ENCODE measurements at places on chromosomes 12 and 14.

GRCh38 chr14:52068615-52069306 lies at the start of gene NID2:
NID2 (minus strand) TSS chr14:52069059; CDS start chr14:52068994, 65 bp downstream.
- DNase-seq = no peak

- no peak for DNase-seq
Observed at GRCh38 chr12:84072961-84073360, 839.6 kb downstream of the SLC6A15 start.

GRCh38 chr12:128983371-128983770 lies 130.1 kb downstream of the GLT1D1 start:
- DNase-seq = no peak

GRCh38 chr12:31620311-31620710 lies 29.4 kb upstream of the DENND5B start:
- no peak for DNase-seq

DNA sequence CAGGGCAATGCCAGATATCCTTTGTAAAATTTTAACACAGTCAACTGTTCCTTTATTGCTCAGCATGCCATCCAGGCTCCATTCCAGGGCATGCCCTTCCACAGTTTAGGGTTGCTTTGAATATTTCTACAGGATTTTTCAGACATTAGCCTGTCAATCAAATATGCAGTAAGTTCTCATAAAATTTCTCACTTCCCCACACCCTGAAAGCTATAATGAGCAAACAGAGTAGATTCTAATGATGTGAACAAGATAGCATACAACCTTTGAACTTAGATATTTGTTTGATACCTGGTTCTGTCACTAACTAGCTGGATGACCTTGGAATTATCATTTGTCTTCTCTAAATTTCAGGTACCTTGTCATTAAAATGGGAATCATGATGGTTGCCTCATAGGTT lies 251.2 kb downstream of the SYT1 start:
- no peak for DNase-seq

DNA sequence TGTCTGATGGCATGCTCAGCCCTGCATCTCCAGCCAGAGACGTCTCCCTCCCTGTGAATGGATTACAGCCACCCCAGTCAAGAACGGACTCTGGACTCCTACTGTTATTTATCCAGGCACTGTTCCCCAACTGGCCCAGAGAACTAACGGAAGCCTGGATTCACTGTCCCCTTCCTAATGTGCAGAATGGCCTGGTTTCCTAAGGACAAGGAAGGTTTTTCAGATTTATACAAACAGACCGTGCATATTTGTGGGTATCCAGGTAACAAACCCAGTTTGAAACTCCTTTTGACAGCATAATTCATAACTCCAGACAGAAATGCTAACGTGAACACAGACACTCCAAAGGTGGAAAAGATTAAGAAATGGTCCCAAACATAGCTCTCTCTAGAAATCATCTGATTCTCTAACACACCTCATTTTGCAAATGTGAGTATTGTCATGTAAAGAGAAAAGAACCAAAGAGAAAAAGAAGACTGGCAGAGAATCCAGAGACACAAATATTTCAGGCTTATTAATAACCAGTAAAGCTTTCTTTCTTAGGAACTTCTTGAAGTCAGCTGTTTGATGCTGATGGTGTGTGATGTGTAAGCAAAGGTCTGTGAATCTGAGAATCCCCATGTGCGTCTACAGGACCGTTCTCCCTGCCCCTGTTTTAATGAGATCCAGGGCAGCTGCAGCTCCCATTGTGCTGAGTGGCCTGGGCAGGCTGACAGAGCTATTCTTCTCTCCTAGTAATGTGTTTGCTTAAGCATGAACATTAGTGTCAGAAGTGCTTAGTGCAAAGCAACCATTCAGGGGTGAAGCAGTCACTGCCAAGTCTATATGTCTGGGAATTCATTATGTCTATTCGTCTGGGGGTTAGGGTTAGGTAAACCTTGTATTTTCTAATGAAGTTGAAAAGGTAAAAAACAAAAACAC lies 86.8 kb upstream of the HIF1A start:
- peak; percentile 75 for DNase-seq

GRCh38 chr14:59455411-59455810 lies 9.8 kb downstream of the GPR135 start:
- no peak for DNase-seq

DNA sequence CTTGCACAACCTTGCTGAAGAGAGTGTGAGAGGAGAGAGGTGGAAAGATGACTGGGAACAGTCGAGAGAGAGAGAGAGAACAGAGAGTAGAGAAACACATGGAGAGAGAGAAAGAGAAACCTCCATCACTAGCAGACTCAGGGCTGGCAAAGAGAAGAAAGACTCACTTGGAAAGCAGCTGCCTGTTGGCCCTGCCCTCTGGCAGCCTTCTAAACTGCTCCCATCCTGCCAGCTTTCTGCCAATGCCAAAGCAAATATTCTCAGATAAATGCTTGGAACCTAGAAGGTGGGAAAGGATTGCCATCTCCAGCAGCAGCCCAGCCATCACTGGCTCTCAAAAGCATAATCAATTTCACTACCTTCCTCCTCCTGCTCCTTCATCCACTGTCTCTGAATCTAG lies 107.9 kb upstream of the WSCD2 start:
- DNase-seq = no peak

GRCh38 chr12:110501399-110501751 lies 536 bp downstream of the VPS29 start:
- DNase-seq = peak; percentile 52

- no peak for DNase-seq
Observed at GRCh38 chr12:121003650-121004049, 12.6 kb downstream of the C12orf43 start.

- no peak for DNase-seq
Observed at GRCh38 chr12:69345742-69346141, 2.4 kb upstream of the LYZ start.

DNA sequence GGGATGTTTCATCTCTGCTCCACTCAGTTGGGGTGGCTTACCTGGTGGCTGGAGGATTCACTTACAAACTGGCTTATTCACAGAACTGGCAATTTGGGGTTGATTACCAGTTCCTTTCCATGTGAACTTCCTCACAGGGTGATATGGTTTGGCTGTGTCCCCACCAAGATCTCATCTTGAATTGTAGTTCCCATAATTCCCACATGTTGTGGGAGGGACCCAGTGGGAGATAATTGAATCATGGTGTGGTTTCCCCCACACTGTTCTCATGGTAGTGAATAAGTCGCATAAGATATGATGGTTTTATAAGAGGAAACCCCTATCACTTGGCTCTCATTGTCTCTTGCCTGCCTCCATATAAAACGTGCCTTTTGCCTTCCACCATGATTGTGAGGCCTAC lies 26.9 kb upstream of the IGF1 start:
- no peak for DNase-seq

DNA sequence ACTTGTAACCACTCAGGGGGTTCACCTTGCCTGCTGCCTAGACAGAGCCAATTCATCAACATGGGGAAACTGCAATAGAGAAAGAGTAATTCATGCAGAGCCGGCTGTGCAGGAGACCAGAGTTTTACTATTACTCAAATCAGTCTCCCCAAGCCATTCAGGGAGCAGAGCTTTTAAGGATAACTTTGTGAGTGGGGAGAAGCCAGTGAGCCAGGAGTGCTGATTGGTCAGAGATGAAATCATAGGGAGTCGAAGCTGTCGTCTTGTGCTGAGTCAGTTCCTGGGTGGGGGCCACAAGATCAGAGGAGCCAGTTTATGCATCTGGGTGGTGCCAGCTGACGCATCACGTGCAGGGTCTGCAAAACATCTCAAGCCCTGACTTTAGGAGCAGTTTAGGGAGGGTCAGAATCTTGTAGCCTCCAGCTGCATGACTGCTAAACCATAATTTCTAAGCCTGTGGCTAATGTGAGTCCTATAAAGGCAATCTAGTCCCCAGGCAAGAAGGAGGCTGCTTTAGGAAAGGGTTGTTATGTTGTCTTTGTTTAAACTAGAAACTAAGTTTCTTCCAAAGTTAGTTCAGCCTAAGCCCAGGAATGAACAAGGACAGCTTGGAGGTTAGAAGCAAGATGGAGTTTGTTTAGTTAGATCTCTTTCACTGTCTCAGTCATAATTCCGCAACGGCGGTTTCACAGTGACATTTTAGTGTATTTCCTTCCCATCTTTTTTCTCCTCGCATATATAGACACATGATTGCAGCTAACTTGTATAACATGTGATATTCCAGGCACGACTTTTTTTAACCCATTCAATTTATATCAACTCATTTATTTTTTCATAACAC lies 68.9 kb upstream of the NCOR2 start:
- no peak for DNase-seq

GRCh38 chr12:34398366-34398705 lies 376.0 kb downstream of the ALG10 start:
- no peak for DNase-seq

DNA sequence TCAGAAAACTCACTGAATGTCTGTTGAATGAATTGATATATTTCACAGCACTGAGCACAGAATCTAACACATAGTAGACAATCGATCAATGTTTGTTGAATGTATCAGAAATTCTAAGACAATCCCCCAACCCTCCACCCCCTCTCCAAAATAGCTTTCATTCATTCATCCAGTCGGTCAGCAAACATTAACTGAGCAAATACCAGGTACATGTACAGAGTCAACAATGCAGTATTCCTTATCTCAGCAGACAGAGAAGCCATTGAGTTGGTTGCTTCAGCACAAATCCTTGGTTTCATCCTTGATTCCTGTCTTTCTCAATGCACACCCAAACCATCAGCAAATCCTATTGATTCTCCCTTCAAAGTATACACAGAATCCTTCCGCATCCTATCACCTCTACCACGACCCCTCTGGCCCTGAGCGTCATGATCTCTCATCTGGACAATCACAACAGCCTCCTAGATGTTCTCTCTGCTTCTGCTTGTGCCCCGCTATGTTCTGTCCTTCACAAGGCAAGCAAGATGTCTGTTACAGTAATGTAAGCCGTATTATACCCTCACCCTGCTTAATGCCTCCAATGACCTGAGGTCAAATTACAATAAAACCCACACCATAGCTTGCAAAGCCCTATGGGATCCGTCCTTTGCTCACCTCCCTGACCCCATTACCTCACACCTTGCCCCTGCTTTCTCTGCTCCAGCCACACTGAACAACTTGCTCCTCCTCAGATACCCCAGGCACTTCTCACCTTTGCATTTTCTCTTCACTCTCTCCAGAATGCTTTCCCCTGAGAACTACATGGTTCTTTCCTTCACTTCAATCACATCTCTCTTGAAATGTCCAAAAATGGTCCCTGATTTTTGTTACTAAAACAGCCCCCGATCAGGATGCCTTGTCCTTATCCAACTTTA lies 738.1 kb upstream of the TBX3 start:
- DNase-seq = no peak

- no peak for DNase-seq
Observed at GRCh38 chr12:68290126-68290525, 36.7 kb upstream of the IL22 start.

- DNase-seq = no peak
Observed at GRCh38 chr12:623865-624372, 39.3 kb downstream of the NINJ2 start.

- no peak for DNase-seq
Observed at GRCh38 chr14:74545386-74545785, 51.8 kb downstream of the ISCA2 start.

DNA sequence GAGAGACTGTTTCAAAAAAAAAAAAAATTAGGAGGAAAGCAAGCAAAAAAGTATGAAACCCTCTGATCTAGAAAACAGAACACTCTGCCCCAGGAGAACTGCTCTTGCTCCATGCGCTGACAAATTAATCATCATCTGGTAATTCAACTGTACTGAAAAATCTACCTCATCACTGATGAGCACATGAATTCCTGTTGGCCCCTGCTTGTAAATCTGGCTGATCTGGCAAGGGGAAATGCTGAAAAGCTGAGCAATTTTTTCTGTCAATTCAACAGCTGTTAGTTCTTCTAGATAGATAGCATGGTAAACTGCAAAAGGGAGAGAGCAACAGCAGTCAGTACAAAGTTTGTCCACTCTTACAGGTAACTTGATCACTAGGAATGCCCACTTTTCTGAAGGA lies 15.2 kb upstream of the CSRNP2 start:
- no peak for DNase-seq

GRCh38 chr14:39050389-39050788 lies 52.6 kb downstream of the SEC23A start:
- no peak for DNase-seq

DNA sequence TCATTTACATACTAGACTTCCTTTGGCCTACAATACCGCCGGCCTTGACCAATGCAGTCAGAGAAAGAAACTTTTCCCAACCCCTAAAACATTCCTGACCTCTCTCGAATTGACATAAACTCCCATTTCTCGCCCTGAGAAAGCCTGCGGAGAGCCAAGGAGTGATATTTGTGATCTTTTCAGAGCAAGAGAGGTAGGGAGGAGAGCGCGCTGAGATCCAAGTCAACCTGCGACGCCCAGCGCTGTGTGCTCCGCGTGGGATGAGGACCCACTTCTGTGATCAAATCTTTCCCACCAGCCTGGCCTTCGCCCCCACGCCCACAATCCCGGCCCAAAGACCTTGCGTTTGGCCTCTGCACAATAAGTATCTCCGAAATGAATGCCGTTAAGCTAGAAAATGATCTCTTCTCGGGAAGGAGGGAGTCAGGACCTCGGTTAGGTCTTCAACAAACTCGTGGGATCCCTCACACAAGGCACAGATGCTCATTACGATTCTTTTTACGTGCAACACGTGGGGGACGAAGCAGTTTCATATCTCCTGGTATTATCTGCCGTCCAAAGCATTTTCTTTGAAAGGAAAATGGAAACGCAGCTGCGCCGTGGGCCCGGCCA lies 6.3 kb upstream of the NPAS3 start:
- DNase-seq = no peak

DNA sequence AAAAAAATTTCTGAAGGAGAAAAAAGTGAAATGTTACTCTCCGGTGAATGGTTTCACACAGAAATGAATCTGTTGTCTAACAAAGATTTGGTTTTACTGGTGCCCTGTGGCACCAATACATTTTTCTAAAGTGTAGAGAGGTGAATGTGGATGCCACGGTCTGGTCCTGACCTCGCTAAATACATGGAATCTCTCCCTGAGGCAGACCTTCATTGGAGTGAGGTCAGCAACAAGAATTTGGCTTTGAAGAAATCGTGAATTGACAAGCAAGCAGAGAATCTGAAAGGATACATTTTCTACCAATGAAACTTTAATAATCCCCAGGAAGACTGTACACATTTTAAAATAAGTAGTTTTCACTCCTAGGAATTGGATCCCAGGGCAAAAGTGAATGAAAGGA lies 81.2 kb upstream of the OTOGL start:
- no peak for DNase-seq

GRCh38 chr12:12810553-12811021 lies 2.6 kb upstream of the DDX47 start:
- no peak for DNase-seq

DNA sequence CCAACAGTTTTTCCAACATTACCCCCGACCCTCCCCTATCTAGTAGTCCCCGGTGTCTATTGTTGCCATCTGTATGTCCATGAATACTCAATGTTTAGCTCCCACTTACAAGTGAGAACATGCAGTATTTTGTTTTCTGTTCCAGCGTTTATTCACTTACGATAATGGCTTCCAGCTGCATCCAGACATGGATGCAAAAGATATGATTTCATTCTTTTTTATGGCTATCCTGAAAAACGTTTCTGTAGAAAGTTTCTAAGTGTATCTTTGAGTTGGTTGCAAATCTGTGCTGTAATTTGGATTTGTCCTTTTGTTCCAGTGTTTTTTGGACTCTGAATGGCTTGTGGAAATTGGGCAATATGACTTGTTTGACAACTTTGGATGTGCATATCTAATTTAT lies 11.7 kb downstream of the SP1 start:
- DNase-seq = no peak

- no peak for DNase-seq
Observed at GRCh38 chr12:39393890-39394289, 49.0 kb downstream of the KIF21A start.

GRCh38 chr12:74641694-74642093 lies 104.1 kb downstream of the ATXN7L3B start:
- DNase-seq = no peak

GRCh38 chr12:125129179-125129571 lies 63.9 kb downstream of the AACS start:
- no peak for DNase-seq
